ENCODE measurements at places on chromosomes 7 and 10.

DNA sequence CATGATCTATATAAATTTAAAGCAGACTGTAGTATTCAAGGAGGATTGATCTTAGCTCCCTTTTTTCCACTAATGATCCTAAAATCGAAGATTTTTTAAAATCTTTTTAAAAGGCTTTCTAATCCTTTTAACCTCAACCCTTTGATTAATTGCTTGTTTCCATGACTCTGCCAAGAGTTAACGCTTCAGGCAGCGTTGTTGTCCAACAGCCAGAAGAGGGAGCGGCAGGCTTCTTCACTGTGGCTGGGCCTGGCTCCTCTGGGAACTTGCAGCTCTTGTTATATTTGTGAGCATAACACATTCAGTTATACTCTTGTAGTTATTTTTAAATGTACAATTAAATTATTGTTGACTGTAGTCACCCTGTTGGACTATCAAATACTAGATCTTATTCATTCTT lies 26.3 kb downstream of the CRCP start:
- DNase-seq, result peak; percentile 87

GRCh38 chr10:120098232-120098930 lies 205.9 kb downstream of the SEC23IP start:
- no peak for DNase-seq

DNA sequence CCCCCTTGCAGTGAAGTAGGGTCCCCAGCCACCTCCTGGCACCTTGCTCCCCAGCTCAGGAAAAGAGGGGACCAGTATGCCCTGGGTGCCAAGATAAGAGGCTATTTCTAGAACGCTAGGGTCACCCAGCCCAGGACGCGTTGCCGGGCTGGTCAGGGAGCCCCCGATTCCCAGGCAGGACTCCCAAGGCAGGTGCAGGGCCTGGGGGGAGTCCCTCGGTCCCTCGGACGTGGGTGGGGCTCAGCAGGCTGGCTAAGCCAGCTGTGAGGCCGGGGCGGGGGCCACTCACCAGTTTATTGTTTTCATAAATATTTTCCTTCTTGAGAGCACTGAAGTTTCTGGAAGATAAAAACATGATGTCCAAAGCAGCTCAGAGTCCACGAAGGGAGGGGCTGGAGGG lies 9.3 kb downstream of the MICALL2 start:
- no peak for DNase-seq

GRCh38 chr10:122164815-122165483 lies 106.1 kb upstream of the BTBD16 start:
- DNase-seq, result peak; percentile 62

- DNase-seq, result no peak
Observed at GRCh38 chr10:106661767-106662140, 502.8 kb downstream of the SORCS1 start.

GRCh38 chr10:118342638-118343020 lies 505 bp upstream of the FAM204A start:
- no peak for DNase-seq

DNA sequence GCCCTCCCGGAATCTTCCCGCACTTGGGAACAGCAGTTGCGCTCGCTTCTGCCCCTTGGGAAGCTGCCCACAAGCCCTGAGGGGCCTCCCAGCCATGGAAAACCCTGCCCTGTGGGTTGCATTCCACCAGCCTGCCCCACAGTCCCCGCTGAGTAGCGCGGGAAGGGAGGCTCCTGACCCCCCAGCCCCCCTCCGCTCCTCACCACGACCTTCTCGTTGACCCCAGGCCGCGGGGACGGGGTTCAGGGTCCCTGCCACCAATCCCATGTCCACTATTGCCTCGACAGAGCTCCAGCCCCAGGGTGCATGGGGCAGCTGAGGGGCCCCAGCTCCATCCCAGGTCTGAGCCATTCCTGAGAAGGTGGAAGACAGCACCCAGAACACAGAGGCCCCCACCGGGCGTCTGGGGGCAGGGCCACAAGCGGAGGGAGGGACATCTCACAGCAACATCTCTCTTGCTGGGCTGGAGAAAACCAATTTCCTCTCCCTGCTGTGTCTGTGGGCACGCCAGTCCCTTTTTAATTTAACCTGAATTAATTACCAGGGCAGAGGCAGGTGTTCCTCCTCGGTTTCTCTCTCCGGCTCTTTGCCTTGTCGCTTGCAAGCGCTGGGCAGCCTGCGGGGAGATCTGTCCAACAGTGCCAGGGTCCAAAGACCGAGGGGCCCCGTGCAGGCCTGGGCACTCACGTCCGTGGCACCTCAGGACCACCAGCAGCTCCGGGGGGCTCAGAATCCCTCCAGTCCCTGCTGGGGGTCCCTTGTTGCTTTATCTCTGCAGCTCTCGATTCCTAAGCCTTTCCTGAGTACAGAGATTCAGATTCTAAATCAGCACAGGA lies 57.9 kb downstream of the FOXL3 start:
- no peak for DNase-seq

DNA sequence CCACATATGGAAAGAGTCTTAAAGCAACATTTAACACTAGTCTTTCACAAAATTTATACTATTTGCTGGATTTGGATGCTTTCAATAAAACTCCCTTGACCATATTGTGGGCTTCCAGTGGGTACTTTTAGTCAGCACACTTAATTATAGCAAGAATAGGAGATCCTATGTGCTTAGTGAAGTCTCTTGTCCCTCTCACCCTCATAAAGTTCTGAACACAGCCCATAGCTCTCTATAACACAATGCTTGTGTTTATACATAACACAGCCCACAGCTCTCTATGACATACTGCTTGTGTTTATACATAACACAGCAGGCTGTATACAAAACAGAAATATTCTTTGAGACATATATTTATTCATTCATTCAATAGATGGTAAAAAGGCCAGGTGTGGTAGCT lies 79.0 kb downstream of the SEMA3C start:
- DNase-seq, result no peak

DNA sequence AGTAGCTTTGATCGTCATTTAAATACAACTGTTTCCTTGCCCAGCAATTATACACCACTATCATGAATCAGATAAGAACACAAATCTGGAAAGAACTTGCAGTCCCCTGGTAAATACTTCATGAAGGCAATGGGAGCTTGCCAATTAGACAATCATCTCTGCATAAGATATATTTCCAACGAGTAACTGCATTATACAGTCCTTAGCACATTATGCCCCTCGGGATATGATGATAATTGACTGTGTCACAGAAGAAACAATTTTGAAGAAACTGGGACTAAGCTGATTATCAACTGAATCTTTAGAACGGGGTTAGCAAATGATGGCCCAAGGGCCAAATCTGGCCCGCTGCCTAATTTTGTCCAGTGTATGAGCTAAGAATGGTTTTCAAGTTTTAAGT lies 155.7 kb downstream of the TRIL start:
- DNase-seq, result no peak

DNA sequence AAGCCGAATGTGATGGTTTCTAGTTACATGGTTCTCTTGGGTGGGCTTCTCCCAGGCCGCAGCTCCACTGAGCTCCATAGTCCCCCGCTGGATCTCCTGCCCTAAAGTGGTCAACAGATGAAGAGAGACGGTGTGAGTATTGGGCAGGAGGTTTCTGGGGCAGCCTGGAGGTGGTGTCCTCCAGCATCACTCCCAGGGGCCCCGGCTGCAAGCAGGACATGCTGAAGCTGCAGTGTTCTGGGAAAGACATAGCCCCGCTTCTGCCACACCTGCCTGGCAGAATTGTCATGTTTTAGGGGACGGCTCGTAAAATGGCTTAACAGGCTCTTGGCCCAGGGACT lies 40.4 kb downstream of the CALML3 start:
- no peak for DNase-seq

GRCh38 chr7:137507096-137507495 lies 163.6 kb upstream of the PTN start:
- no peak for DNase-seq

DNA sequence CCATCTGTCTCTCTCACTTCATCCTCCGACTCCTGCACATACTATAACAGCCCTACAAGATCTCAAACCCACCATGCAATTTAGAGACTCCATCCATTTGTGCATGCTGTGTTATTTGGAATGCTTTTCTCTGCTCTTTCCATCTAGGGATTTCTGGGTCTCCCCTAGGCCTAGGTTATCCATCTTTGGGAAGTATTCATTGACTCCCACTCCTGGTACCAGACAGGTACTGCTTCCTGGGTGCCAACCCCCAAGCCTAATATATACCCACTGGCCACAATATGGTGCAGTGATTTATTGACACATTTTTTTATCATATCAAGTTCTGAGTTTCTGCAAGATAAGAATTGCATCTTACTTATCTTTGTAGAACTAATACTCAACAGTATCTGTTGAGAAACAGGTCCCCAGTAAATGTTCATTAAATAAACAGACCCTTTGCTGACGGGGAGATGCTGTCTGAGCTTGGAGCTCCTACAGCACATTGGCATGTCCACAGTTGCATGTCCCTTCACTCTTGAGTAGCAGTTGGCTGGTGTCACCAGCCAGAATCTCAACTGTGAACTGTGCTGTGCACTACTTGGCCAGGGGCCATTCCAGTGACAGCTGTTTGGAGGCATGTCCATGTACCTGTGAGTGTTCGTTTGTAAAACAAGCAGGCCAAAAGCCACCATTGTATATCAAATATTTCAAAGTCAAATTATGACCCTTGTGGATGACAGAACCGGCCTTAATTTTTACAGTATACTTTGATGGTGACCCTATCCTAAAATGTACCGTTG lies 223.3 kb upstream of the NFE2L3 start:
- no peak for DNase-seq

DNA sequence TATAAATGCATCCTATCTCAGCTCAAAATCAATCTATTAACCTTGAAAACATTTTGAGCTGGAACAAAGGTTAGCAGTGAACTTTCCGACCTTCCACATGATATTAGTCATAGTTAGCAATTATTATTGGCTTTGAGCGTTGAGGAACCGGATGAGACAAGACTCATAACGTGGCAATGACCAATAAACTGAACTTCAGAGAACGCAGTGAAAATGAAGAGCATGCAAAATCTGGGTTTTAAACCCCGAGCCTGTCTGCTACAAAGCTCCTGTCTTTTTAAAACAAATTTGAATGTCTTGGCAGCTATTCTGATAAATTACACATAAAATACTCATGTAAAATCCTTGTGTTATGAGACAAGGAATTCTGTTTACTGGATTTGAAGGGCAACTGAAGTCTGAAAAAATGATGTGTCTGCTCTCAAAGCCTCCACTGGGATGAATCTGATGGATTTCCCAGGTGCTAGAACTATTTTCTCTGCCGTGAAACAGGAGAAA lies 74.7 kb upstream of the ITGB1 start:
- peak; percentile 78 for DNase-seq

GRCh38 chr7:36408589-36408988 lies 18.9 kb downstream of the ANLN start:
- no peak for DNase-seq

DNA sequence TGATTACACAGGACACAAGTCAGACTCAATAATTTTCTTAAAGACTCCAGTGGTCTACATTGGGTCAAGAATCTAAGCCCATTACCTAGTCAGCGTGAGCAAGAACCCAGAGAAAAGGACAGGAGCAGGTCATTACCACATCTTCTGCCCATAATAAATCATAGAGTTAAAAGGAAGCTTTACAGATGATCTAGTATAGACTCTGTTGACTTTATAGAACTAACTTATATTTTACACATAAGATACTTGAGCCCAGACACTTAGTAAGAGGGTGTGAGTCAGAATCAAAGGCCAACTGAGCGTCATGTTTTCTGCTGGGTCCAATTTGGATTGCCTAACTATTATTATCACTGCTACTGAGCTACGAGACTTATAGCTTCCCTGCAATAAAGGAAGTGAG lies 206.1 kb upstream of the NPSR1 start:
- no peak for DNase-seq

- no peak for DNase-seq
Observed at GRCh38 chr10:72611783-72612182, 14.1 kb downstream of the MICU1 start.

DNA sequence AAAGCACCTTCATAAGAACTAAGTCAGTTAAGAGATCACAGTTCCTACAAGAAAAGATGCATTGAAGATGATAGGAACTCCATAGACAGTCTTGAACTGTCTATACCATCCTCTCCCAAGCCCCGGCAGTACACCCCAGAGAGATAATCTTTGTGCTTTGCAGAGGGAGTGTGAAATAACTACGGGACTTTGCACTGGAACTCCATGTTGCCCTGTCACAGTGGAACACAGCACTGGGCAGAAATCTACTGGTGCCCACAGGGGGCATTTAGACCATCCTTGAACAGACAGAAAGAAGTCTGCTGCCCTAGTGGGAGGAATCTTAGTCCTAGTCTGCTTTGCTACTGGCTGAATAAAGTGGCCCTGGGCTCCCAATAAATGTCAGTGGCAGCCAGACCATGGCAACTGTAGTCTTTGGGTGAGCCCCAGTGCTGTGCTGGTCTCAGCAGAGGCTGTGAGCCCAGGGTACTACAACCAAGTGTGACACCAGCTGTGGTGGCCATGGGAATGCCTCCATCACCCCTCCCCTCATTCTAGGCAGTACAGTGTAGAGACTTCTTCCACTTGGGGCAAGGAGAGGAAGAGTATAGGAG lies 107.7 kb upstream of the TMEM168 start:
- no peak for DNase-seq

- DNase-seq, result no peak
Observed at GRCh38 chr7:67301667-67302066, 305.0 kb downstream of the TYW1 start.

DNA sequence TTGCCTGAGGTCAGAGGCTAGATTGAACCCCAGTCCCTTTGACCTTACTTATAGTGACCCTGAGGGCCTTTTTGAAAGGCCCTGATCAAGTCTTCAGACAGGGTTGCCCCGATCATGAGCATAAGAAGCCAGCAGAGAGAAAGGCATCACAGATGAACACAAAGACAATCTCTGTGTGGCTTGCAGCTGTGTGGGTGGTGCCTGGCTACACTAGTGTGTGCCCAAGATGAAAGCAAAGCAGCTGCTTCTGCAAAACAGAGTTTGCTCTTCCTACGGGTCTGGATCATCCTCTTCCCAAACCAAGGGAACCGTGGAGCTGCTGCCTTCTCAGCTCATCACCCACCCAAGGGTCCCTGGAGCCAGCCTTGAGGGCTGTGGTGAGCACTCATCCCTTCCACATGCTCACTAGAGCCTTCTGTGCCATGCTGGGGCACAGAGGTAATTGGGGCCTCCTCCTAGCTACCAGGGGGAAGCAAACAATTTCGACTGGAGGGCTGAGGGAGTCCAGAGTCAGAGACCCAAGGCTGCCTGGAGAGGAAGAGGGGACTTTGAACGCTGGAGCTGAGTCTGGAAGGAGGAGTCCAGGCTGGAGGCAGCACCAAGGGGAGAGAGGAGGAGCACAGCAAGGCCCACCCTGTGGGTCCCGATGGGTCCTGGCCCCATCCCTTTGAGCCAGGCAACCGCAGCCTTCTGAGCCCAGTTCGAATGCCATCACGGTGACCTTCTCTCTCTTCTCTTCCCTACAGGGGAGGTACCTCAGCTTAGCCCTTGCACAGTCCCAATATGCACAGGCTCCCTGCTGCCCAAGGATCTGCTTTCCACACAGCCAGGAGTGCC lies 42.3 kb downstream of the ANTXRL start:
- DNase-seq, result peak; percentile 12

DNA sequence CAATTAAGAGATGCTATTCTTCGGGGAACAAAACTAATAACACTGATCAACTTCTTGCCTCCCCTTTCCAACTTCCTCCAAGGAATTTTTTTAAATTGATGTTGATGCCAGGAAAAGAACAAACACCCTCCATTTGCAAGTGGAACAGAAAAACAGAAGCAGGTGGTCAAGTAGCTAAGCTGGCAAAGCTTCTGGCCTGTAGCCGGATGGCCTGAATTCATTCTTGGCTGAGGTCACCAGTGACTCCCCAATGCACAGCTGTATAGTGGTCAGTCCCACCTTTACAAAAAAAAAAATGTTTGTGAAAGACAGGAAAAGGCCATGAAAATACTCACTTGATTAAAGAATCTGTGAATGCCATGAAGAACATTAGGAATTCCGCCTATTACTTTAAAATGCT lies 39.1 kb downstream of the DOCK4 start:
- DNase-seq, result no peak
